ENCODE measurements at places on chromosomes 1 and 21. TPM values are rescaled to one million over a fixed set of nuclear protein-coding genes. Genes with fewer than 3 reads are reported as not detected.
A peak's percentile ranks its signal among the peaks of the same experiment; 100 is the strongest.

- peaks cover 10% of the 10 kb centered on the region for H3K4me1 ChIP-seq
- H3K27me3 ChIP-seq, result peaks cover 60% of the 10 kb centered on the region
- H3K36me3 ChIP-seq, result no peaks in the 10 kb centered on the region
- no peak overlapping the region for H3K4me3 ChIP-seq
- no peak for DNase-seq
Observed at GRCh38 chr1:57674801-57675200, 250.9 kb upstream of the DAB1 start.

DNA sequence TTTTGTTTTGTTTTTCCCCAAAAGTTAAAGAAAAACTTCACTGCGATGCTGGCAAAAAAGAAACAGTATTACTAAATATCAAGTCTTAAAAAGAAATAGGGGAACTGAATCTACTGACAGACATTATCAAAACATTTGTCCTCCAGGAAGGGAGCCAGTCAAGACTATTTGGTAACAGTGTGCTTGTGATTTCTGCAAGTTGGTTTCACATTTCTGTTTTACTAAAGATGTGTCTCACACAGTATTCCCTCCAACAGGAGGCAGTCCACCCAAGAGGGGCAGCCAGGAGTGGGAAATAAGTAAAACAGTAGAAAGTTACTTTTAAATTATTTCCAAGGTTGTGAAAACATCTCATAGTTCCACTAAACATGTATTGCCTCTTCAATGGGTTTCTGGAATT, 74.4 kb upstream of the SDC3 start:
- peaks cover 34% of the 10 kb centered on the region for H3K36me3 ChIP-seq
- DNase-seq, result no peak
- H3K4me1 ChIP-seq, result peaks cover 18% of the 10 kb centered on the region
- H3K27me3 ChIP-seq, result no peaks in the 10 kb centered on the region
- H3K4me3 ChIP-seq, result no peak overlapping the region
- peak overlapping the region; percentile 88 for H3K27ac ChIP-seq

DNA sequence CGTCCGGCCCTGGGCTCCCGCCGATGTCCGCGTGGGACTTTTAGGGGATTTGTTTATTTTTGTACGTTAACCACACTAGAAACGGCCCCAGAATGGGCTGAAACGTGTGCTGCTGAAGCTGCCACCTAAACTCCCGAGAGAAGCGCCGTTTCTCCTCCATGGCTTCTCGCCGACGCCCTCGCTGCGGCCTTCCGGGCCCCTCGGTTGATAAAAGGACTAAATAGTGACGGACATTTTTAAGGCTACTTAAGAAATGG, 678 bp upstream of the PTTG1IP start:
- peaks cover 25% of the 10 kb centered on the region for H3K27me3 ChIP-seq
- no peaks in the 10 kb centered on the region for H3K36me3 ChIP-seq
- no peak overlapping the region for H3K27ac ChIP-seq
- H3K4me3 ChIP-seq, result peak overlapping the region; percentile 82
- H3K4me1 ChIP-seq, result peaks cover 43% of the 10 kb centered on the region
- DNase-seq, result no peak

GRCh38 chr1:61612602-61613001, 112.3 kb downstream of the TM2D1 start:
- no peak for DNase-seq
- no peaks in the 10 kb centered on the region for H3K36me3 ChIP-seq
- no peak overlapping the region for H3K27ac ChIP-seq
- H3K4me3 ChIP-seq, result no peak overlapping the region

DNA sequence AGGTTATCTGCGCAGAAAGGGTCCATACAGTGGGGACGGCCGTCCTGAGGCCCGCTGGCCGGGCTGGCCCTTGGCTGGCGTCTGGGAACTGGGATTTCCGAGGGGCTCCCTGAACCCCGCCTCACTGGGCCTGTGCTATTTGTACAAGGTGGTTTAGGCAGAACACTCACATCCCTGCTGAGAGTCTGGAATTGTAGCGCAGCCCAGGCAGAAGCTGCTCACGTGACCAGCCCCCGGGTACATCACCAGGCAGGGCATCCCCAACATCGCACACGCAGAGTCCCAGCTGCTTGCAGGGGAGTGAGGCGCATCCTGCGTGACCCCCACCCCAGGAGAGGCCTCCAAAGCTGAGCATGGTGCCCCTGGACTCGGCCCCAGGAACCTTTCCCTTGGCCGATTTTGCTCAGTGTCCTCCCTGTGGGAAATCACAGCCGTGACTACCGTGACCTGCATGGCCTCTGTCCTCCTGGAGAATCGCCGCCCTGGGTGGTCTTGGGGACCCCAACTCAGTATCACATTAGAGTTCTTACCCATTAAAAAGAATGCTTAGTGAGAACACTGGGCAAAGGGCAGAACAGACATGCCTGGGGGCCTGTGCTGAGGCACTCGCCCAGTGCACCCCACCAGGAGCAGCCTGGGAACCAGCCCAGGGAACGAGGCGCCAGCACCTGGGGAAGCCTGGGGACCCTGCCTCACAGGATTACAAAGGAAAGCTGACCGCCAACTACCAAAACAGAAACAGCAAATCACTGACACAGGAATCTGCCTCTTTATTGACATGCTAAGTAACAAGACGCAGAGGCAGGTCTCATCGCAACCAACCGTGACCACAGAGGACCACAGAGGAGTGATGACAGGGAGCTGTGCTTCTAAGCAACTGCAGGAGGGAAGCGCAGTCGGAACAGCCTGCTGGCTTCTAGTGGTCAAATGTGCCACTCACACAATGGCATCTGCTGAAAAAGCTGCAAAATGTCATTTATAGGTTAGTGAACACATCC, 33.5 kb downstream of the UBE2G2 start:
- H3K27ac ChIP-seq, result peak overlapping the region; percentile 80
- peaks cover 40% of the 10 kb centered on the region for H3K4me1 ChIP-seq
- H3K27me3 ChIP-seq, result no peaks in the 10 kb centered on the region
- no peak for DNase-seq
- H3K36me3 ChIP-seq, result peaks cover 24% of the 10 kb centered on the region

GRCh38 chr21:40830836-40831235, 16.1 kb downstream of the DSCAM start:
- no peak for DNase-seq
- H3K27ac ChIP-seq, result no peak overlapping the region
- no peaks in the 10 kb centered on the region for H3K27me3 ChIP-seq
- no peak overlapping the region for H3K4me3 ChIP-seq
- no peaks in the 10 kb centered on the region for H3K36me3 ChIP-seq

- peaks cover 21% of the 10 kb centered on the region for H3K4me1 ChIP-seq
- no peaks in the 10 kb centered on the region for H3K36me3 ChIP-seq
- 0 out of 2 replicates have a peak overlapping the region, but pooled peaks have one; percentile 6 for H3K27ac ChIP-seq
- H3K27me3 ChIP-seq, result no peaks in the 10 kb centered on the region
- no peak overlapping the region for H3K4me3 ChIP-seq
Observed at GRCh38 chr1:245809361-245809760, 654.6 kb downstream of the KIF26B start.

DNA sequence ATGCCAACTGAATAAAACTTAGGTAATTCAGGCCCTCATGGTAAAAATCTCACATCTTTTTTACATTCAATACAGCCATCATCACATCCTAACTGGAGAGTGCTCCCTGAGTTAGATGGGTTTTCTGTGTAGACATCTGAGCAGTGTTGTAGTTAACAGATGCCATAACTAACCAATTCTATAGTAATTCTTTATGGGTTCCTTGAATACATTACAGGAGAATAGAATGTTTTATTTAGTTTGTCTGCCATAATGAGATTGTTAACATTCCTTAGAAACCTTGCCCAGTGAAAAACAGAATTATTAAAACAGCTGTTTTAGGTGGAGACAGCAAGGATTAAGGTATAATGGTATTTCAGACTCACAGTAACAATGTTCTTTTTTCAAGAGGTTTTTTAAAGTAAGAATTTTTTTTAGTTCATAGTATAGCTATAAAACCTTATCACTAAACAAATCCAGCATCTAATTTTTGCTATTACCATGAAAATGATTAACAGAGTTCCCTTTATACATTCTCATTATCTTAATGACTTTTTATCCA, 95.3 kb downstream of the ATP5PO start:
- no peak for DNase-seq
- H3K36me3 ChIP-seq, result peaks cover 45% of the 10 kb centered on the region
- no peaks in the 10 kb centered on the region for H3K27me3 ChIP-seq
- H3K27ac ChIP-seq, result no peak overlapping the region
- no peak overlapping the region for H3K4me3 ChIP-seq
- peaks cover 18% of the 10 kb centered on the region for H3K4me1 ChIP-seq

- H3K27me3 ChIP-seq, result no peaks in the 10 kb centered on the region
- H3K4me1 ChIP-seq, result no peaks in the 10 kb centered on the region
- no peak overlapping the region for H3K27ac ChIP-seq
- no peaks in the 10 kb centered on the region for H3K36me3 ChIP-seq
Observed at GRCh38 chr1:186149591-186149990, 225.5 kb downstream of the TPR start.

DNA sequence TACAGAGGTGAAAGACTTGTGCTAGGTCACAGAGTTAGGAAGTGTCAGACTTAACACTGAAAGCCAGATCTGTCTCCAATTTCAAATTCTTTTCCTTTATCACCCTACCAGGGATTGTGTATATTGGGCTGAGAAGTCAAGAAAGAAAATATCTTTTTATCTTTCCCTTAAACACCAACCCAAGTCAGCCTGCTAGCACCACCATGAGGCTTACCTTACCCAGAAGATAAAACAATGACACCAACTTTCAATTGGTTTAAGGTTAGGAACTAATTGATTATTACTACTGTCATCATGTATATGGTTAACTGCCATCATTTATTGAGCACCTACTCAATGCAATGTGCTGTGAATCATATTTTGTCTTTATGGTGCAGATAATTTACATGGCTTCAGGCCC, 178.9 kb upstream of the FOXD3 start:
- no peak overlapping the region for H3K27ac ChIP-seq
- no peak overlapping the region for H3K4me3 ChIP-seq
- DNase-seq, result no peak

GRCh38 chr21:26850116-26850643, 5.0 kb upstream of the ADAMTS1 start:
- H3K4me3 ChIP-seq, result no peak overlapping the region
- 0 out of 2 replicates have a peak, but pooled peaks cover 3% of the 10 kb centered on the region for H3K36me3 ChIP-seq
- H3K27me3 ChIP-seq, result peaks cover 17% of the 10 kb centered on the region
- no peak overlapping the region for H3K27ac ChIP-seq

GRCh38 chr1:247114351-247115140, 10.4 kb upstream of the ZNF669 start:
- DNase-seq, result no peak
- H3K27me3 ChIP-seq, result peaks cover 35% of the 10 kb centered on the region
- H3K4me3 ChIP-seq, result no peak overlapping the region
- peaks cover 12% of the 10 kb centered on the region for H3K4me1 ChIP-seq
- H3K27ac ChIP-seq, result no peak overlapping the region
- no peaks in the 10 kb centered on the region for H3K36me3 ChIP-seq

DNA sequence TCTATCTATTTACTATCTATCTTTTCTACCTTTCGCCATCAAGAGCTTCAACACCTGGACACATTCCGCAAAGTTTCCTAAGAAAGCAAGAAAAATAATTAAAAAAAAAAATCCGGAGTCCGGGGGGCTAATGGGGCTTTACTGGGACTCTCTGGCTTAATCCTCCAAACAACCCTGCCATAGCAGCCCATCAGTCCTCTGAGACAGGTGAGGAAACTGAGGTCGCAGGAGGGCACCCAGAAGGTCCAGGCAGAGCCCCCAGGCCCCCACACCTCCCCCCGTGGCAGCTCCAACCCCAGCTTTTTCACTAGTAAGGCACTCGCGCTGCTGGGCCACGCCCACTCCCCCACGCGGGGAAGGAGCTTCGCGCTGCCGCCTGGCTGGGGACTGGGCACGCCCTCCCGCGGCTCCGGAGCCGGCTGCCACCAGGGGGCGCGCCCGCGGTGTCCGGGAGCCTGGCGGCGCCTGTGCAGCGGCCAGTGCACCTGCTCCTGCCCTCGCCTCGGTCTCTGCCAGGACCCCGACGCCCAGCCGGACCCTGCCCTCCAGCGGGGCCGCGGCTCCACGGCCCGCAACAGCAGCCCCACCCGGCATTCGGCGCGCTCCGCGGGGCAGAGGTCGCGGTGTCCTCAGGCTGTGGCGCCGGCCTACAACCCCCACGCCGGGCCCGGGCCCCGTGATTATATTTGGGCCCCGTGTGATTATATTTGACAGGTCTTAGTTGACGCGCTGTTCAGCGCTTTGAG, 54.1 kb upstream of the SAMD11 start:
- no peaks in the 10 kb centered on the region for H3K36me3 ChIP-seq
- no peak overlapping the region for H3K4me3 ChIP-seq
- peaks cover 3% of the 10 kb centered on the region for H3K4me1 ChIP-seq
- H3K27me3 ChIP-seq, result peaks cover 60% of the 10 kb centered on the region
- no peak overlapping the region for H3K27ac ChIP-seq
- peak; percentile 79 for DNase-seq

DNA sequence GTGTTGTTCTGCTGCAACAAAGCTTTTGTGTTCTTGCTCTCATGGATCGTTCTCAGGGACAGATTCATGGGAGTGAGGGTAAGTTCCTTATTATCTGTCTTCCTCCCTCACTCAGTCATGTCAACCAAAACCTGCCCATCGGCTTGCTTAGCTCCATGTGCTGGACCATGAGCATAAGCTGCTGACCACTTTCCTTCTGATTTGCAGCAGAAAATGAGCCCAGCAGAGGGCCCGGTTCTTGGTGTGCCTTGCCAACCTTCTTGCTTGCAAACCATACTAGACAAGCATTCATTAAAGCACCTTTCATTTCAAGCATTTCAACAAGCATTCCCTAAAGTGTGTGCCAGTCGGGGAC, 64.0 kb upstream of the COA6 start:
- peaks cover 6% of the 10 kb centered on the region for H3K27me3 ChIP-seq
- H3K4me3 ChIP-seq, result no peak overlapping the region
- DNase-seq, result no peak
- no peak overlapping the region for H3K27ac ChIP-seq
- H3K4me1 ChIP-seq, result peaks cover 20% of the 10 kb centered on the region

DNA sequence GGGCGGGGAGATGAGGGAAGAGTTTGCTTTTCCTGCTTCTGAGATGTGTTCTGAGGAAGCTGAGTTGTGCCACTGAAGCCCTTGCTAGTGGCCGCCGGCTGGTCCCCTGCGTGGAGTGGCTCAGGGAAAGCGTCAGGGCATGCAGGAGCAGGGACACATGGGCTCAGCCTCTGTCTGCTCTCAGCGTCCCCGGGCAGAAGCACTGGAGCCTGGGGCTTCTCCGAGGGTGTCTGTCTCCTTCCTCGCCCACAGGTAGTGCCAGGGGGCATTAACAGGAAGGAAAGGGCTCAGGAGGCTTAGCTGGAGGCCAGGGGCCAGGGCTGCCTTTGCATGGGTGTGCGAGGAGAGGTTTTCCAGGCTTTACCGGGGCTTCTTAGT, 7.3 kb downstream of the PRDM16 start:
- H3K4me1 ChIP-seq, result peaks cover 17% of the 10 kb centered on the region
- no peak overlapping the region for H3K4me3 ChIP-seq
- H3K27ac ChIP-seq, result no peak overlapping the region
- no peaks in the 10 kb centered on the region for H3K36me3 ChIP-seq

TTC3 gene
- 27.8 TPM for total RNA-seq

DENND2C gene
- total RNA-seq, result 2.9 TPM

UTS2 gene
- total RNA-seq, result not detected

OR6Y1 gene
- total RNA-seq, result not detected

DUSP23 gene
- total RNA-seq, result 52.1 TPM

ZC3H12A gene
- 8.4 TPM for total RNA-seq

CFHR4 gene
- total RNA-seq, result 0.42 TPM

PAQR6 gene
- total RNA-seq, result 6.5 TPM

IFI16 gene
- total RNA-seq, result 3.2 TPM

SMCP gene
- not detected for total RNA-seq

KIAA0040 gene
- total RNA-seq, result 15.0 TPM

HFM1 gene
- 3.4 TPM for total RNA-seq

CDK18 gene
- 71.9 TPM for total RNA-seq

LCE1C gene
- total RNA-seq, result not detected

MCOLN3 gene
- 6.4 TPM for total RNA-seq

PERM1 gene
- not detected for total RNA-seq

Measured in WTC11 (cell line).